Right ventricle myocardium inferior (tissue), 1 donor: ENCODE measurements at places on chromosomes 11 and 22.

DNA sequence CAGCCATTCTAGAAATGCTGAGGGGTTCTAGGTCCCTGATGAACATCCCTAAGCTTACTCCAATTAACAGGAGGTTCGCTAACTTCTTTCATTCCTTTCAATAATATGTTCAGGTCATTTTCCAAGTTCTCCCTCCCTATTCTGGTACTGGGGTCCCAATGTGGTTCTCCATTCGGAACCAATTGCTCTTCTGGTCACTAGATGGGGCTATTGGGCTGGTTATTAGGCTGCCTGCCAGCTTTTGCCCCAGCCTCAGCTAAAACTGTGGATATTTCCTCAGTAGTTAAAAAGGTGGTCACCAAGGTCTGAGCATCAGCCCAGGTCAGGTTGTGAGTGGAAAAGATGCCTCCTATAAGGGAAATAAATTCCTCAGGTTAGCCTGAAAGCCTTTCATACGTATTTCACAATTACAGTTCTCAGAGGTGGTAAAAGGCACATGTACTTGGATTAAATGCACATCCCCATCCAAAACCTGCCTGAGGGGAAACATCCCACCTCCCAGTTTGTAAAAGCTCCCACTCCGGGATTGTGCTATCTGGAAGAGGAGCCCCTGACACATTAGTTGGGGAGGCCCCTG, 161.1 kb upstream of the CCDC179 start:
- no peak for DNase-seq

GRCh38 chr11:116177521-116178210, 595.1 kb downstream of the BUD13 start:
- DNase-seq = no peak

DNA sequence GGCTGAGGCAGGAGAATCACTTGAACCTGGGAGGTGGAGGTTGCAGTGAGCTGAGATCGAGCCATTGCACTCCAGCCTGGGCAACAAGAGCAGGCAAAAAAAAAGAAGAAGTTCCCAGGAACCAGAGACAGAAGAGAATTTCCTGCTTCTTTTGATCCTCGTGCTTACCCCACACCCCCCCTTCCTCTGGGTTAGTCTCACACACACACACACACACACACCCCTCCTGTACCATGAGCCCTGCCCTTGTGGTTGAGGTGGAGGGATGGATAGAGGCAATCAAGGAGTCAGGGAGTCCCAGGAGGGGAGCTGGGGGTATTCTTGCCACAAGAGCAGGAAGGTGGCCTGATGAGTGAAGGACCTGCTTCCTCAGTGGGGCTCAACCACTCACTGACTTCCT, 4.1 kb upstream of the UBE2L6 start:
- DNase-seq = no peak

- DNase-seq = no peak
These were observed 7.7 kb upstream of the NCR3LG1 start for GRCh38 chr11:17343907-17344306.

GRCh38 chr11:67384851-67385366, 6.9 kb upstream of the RAD9A start:
- no peak for DNase-seq

DNA sequence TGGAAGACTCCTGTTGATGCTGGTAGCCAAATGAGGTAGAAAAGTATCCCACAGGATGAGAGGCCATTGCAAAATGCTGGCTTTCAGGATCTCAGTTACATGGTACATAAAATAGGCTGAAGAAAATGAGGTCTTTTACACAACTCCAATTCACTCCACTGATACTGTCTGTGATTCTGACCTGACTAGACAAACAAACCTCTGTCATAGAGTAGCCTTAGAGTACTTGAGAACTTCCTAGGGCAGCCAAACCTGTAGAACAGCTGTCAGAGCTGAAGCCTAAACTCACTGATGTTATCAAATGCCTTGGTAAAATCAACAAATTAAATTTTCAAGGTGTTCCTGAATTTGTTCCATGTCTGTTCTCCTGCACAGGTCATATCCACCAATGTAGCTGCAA, 26.2 kb upstream of the POGLUT3 start:
- DNase-seq = no peak

- DNase-seq = no peak
These were observed 475.4 kb upstream of the FAT3 start for GRCh38 chr11:91749251-91749650.

GRCh38 chr22:24822471-24822870, 16.5 kb downstream of the SGSM1 start:
- no peak for DNase-seq

GRCh38 chr11:88208745-88209144, 33.5 kb upstream of the RAB38 start:
- no peak for DNase-seq
